ENCODE measurements at places on chromosomes 6 and 20.

- no peak for DNase-seq
Measured at GRCh38 chr6:3726421-3726820, 25.1 kb downstream of the PXDC1 start.

DNA sequence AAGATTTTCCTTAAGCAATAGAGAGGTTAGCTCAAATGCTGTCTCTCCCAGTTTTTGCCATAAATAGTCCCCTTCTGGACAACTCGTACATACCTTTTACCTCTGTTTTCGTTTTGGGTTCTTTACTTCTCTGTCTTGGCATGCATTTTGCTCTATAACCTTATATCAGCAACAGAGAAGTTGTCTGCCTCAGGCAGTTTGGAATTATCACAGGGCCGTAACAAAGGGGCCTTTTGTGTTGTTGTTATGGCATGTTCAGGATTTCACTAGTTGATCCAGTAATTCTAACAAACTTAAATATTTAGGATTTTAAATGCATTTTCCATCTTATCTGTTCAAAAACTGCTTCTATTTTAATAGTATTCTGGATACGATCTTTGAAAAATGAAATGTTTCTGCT lies 259.8 kb downstream of the CD109 start:
- DNase-seq = no peak

- no peak for DNase-seq
Measured at GRCh38 chr6:6655805-6656251, 67.3 kb downstream of the LY86 start.

GRCh38 chr20:24745617-24746350 lies 203.3 kb upstream of the CST7 start:
- no peak for DNase-seq

GRCh38 chr20:24701027-24701426 lies 231.6 kb downstream of the SYNDIG1 start:
- DNase-seq = no peak

- peak; percentile 73 for DNase-seq
Measured at GRCh38 chr20:34560141-34560523, 1.6 kb downstream of the MAP1LC3A start.
